T-helper 1 cell (primary cell): ENCODE measurements at places on chromosomes 6 and 20.

DNA sequence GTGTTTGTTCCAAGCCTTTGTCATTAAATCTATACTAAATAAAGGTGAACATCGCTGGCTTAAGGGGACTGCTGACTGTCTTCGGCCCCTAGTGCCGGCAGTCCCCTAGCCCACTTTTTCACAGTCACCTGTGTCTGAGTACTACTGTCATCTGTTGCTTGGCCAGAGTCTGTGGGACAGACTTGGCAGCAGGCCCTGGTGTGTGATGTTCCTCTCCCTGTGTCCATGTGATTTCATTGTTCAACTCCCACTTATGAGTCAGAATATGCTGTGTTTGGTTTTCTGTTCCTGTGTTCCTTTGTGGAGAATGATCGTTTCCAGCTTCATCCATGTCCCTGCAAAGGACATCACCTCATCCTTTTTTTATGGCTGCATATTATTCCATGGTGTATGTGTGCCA is 133.4 kb downstream of the HAO1 start:
- DNase-seq, result no peak

- DNase-seq, result no peak
Measured at GRCh38 chr6:20033697-20034407, 178.4 kb downstream of the MBOAT1 start.

GRCh38 chr6:83853178-83854000 is at the start of gene RIPPLY2:
RIPPLY2 (plus strand) TSS chr6:83853360; CDS start chr6:83853417, 57 bp downstream.
- DNase-seq, result no peak

- no peak for DNase-seq
Measured at GRCh38 chr6:89118931-89119330, 1.1 kb upstream of the SRSF12 start.

DNA sequence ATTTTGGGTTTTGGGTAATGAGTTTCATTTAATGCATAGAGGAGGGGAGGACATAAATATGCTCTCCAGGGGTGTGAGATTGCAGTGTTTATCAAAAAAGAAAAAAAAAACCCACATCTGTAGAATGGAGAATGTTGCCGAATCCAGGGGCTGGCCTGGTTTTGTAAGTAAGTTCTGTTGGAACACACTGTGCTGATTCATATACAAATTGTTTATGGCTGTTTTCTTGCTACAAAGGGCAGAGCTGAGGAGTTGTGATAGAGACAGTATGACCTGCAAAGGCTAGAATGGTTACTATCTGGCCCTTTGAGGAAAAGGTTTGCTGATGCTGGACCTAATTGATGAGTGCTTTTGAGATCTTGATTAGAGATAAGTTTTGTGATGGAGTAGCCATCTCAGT is 30.4 kb downstream of the SCAF8 start:
- DNase-seq, result no peak

DNA sequence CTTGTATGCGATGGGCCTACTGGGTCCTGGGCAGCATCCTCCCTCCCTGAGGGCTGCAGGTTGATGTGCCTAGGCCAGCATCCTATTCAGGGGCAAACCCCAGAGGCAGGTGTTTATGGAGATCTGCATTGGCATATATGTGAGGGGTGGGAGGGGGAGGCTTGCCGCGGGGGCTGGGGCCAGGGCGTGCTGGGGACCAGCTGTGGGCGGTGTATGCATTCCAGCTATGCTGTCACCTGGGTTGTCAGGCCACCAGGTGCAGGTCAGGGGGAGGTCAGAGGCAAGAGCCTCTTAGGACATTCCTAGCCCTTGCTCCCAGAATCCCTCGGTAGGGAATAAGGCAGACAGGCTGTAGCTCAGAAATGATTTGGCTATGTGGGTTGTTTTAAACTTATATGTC is 11.9 kb downstream of the FOXA2 start:
- no peak for DNase-seq
